LHCN-M2 (cell line): ENCODE measurements at places on chromosomes 11 and 22.

DNA sequence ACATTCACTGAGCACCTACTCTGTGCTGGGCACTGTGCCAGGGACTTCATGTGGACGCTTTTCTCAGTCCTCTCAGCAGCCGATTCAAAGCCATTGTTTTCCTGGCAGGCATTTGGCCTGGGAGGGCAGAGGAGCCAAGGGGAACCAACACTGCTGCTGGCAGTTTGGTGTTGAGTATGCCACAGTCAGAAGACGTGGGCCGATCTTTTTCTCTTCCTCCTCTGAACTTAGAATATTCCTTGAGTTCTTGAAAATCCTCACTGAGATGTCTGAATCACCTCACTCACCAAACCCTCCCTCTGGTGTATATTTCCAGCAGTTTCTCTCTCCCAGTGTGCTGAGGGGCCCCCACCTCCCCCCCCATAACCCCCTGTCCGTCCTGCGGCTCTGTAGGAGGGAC is 114.5 kb upstream of the CRYBB3 start:
- no peak for DNase-seq

DNA sequence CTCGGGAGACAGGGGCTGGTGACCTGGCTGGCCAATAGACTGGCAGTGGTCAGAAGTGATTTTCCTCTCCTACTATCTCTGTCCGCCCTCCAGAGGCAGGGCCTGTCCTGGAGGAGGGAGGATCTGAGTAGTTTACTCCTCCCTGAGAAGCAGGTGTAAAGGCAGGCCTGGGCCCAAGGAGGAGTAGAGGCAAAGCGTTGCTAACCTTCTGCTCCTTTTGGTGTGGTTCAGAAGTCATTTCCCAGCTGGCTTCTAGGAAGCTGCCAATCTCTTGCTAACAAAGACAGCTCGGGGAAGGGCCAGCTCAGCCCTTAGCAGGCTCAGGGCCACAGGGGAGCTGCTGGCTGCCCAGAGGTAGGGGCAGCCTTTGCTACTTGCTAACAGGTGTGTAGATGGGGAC is 151.1 kb upstream of the NECTIN1 start:
- DNase-seq: no peak

- DNase-seq: no peak
Measured at GRCh38 chr11:122812638-122813037, 25.7 kb upstream of the CRTAM start.

DNA sequence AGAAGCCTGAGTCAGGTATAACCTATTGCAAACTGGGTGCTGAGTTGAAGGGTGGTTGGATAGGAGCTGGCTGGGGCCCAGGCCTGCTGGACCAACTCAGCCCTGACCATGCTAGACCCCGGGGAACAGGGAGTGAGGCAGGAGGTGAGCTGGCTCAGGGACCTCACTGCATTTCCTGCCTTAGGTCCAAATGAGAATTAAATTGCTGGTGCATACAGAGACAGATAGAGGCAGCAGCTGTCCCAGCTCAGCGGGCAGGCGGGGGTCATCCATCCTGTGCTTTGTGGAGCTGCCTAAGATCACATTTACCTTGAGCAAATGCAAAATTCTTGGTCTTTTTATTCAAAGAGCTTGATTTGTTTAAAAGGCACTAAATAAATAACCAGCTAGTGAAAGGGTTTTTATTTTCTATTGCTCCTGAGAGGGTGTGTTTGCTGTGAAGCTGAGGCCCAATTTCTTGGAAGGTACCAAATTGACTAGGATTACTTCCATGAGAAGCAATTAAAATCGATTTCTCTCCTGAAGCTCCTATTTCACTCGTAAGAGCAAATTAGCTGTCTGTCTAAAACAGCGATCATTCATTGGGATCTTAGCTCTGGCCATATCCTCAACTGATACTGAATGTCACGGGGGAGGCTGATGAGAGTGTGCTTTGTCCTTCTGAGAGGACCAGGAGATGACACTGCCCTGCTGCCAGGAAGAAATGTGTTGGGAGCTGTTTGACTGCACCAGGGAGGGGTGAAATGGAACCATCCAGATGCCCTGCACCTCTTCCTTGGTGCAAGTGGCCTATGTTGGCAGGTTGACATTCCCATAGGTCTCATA is 24.9 kb downstream of the USH1C start:
- DNase-seq: no peak

- DNase-seq: no peak
Measured at GRCh38 chr11:45168366-45169130, 22.1 kb downstream of the PRDM11 start.

GRCh38 chr11:128462922-128463321 is 124.4 kb downstream of the ETS1 start:
- DNase-seq: no peak

DNA sequence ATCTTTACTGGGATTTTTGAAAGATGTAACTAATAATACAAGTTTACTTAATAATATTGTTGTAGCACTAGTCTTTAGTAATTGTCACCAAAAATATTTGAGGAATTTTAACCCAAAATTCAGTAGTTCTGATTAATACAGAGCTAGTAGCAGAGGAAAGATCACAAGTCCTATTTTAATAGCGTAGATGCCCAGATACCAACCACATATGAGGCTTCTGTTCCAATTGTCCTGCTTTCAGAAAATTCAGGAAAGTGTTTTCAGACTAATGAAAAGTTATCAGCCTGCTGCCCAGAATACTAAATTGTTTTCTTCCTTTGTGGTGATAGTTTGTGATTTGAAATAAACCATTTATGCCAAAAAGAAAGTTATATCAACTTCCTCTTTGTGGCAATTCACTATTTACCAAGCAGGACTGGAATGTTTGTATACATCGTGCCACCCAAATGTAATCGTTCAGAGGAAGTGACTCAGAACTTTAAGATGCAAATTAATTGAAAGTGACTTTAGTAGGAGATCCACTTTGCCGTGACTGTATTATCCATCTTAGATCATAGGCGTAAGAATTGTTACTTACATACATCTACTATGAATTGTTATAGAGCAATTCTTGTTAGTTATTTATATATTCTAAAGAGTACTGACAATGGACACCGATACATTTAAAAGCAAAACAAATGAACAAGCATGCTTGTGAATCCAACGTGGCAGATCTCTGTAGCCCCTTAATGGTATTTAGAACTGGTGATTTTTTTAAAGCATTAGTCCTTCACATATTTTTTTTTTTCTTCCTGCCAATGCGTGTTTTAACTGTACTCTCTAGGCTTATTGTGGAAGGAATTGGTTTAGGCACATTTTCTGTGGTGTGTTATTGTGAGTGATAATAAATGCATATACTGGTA is 231.0 kb downstream of the DDX10 start:
- DNase-seq: no peak

DNA sequence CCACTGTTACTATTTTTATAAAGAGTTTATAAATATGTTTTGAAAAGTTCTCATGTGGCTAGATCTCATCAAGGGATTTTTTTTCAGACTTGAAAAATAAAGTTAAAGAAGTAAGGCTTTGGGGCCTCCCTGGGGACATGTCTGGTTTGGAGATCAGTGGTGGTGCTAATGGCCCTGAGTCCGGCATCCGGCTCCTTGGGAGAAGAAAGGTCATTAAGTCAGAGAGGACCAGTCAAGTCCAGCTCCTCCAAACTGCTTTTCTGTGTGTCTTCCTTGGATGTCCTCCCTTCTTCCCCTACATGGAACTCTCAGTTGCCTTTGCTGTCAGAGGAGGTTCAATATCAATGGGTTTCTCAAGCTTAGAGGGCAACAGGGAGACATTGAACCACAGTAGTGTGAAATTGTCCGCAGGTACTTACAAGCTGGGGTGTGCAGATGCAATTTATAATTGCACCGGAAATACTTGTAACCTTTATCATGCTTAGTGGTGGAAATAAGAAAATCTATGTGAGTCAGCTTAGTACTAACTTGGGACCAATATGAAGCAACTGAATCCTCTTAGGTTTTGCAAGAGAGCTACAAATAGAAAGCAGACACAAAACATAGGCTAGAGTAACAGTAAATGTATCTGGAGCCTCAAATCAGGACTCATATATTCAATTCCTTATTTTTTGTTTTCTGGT is 144.3 kb downstream of the TEAD1 start:
- peak; percentile 80 for DNase-seq

- DNase-seq: peak; percentile 41
Measured at GRCh38 chr11:35683728-35684339, 21.3 kb downstream of the TRIM44 start.

GRCh38 chr11:106708348-106708747 is 309.9 kb downstream of the GUCY1A2 start:
- DNase-seq: no peak

DNA sequence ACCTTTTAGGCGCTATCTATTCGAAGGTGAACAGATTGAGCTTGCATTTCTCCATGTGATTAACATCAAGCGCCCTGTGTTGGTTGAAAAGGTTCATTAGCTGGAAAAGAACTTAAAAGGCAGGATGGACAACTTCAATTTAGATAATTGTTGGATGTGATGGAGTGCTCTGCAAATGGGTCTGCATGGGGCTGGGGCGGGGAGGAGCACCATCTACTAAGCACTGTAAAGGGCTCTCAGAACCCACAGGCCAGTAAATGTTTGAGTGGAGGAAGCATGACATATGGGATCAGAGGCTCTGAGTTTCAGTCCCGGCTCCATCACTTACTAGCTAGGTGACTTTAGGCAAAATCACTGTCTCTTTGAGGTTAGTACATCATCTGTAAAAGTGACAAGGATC is 28.2 kb downstream of the ARL14EP start:
- DNase-seq: no peak

DNA sequence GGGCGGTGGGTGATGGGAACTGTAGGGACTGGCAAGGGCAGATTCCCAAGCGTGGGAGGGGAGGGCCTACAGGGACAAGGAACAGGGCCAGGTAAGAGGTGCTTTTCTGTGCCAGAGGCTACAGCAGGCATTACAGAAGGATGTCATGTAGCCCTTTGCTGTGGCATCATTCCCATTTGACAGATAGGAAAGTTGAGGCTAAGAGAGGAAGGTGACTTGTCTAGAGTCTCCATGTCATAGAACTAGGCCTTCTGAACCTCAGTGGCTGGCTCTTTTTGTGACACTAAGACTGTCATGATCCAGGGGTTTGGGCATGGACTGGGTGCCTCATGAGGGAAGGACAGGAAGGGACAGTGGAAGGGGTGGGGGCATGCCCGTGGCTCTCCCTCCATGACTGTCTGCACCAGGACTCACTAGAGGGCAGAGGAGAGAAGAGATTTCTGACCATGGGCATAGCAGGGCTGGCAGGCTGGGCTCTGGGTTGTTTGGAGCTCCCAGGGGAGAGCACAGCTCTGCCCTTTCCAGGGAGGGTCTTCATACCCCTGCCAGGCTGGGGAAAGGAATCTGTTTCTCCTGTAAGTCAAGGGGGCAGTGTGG is 3.2 kb downstream of the MMP11 start:
- DNase-seq: no peak

DNA sequence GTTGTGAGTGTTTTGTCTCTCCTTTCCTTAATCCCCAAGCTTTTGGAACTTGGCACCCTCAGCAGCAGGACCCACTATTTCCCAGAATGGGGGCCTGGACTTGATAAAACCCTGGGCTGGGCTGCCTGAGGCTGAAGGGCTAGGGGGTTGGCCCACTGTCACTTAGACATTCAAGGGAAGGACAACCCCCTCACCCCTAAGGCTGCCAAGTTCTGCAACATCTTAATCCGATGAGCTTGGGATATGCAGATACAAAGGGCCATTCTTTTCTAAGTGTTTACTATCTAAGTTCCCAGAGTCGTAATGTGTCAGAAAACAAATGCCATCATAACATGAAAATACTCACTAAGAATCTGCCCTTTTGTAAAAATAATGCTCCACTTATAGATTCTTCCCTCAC is 42.9 kb downstream of the IRAG1 start:
- DNase-seq: no peak

DNA sequence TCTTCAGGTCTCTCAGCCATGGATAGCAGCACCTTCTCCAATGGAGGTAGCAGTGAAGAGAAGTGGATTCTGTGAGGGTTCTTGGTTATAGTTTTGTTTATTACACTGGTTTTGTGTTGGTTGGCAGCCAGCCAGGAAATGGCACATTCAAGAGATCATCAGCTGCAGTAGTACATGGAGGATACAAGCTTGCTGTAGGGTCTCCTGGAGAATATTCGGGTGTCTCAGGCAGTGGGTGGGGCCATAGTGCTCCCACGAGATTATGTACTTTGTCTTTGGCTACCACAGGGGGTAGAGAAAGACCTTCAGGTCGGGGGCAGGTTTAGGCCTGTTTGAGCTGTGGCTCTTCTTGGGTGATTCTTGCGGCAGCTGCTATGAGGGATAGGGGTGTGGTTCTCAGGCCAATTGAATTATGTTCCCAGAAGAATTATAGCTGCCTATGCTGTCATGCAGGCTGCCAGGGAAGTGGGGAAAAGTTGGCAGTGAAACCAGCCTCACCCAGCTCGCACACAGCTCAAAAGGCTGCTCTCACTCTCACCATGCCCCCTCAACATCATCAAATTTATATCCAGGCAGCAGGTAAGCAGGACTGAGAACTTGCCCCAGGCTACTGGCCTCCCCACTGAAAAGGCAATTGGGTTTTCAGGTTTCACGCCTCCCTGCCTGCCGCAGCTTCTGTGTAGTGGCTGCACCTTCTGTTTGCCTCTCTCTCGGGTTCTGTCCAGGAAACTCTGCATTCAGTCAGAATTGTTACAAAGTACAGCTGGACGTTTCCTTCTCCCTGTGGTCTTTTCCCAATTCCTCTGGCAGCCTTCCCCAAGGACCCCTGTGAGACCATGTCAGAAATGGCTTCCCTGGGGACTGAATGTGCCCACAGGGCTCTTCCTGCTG is 435.5 kb downstream of the LUZP2 start:
- DNase-seq: no peak

GRCh38 chr11:57432149-57432561 is 5.2 kb upstream of the SLC43A3 start:
- DNase-seq: no peak

GRCh38 chr11:65880844-65881421 is 1.3 kb downstream of the CTSW start:
- no peak for DNase-seq

DNA sequence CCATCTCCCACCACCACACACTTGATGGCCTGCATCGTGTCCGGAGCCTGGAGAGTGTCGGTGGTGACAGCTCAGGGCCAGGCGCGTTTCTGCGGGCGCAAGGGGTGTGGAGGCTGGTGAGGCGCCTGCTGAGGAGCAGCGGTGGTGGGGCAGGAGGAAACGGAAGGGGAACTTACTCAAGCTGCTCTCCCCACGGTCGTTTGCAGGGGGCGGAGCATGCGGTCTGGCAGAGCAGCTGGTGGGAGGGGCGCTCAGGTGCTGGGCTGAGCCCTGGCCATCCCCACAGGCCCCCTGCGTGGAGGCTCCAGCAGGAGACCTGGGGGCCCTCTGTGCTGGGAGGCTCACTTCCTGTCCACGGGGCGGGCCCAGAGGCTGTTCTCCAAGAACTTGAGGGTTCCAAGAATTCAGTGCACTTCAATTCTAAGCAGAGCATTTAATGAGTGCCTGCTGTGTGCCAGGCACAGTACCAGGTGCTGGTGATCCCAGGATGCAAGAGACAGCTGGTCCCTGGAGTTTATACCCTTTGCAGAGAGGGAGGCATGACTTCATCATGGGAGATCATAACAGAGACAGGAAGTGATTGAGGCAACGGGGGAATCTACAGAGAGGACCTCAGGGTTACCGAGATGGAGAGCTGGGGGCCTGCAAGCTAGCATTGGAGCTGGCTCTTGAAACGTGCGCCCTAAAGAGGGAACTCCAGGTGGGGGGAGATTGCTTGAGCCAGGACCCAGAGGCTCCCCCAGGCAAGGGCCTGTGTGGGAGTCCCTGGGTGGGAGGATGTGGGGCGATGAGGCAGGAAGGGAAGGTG is at the start of gene RAC2:
RAC2 (minus strand) TSS at position 156 of the 808 bp plus-strand sequence; CDS start at position 35, 121 bp downstream.
- no peak for DNase-seq
